ENCODE measurements at places on chromosomes 2 and 18.
A peak's percentile ranks its signal among the peaks of the same experiment; 100 is the strongest.

GRCh38 chr2:190382851-190383250 lies 25.3 kb upstream of the MFSD6 start:
- DNase-seq: peak; percentile 21

GRCh38 chr2:62724886-62725711 lies 19.6 kb downstream of the EHBP1 start:
- no peak for DNase-seq

GRCh38 chr2:232870018-232870765 lies at the start of gene SNORC:
SNORC (plus strand) TSS chr2:232870264; CDS start chr2:232870342, 78 bp downstream.
- no peak for DNase-seq

DNA sequence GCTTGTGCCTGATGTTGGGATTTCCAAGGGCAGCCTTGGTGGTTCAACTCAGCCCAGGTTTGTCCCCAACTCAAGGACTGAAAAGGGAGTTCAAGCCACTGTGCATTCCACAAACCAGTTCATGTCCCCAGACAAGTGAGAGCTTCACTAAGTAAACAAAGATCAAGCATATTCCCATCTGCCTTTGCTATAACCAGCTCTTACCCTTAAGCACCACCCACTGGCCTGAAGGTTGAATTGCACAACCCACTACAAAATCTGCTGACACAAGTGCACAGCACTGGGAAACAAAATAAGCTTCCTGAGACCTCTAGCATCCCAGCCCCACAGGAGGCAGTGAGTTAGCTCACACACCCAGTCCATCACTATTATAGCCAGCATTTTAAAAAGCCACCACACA lies 516.7 kb downstream of the NR4A2 start:
- DNase-seq: no peak

- no peak for DNase-seq
Observed at GRCh38 chr2:191249156-191249813, 4.1 kb downstream of the MYO1B start.

- DNase-seq: no peak
Observed at GRCh38 chr18:6435731-6436130, 21.0 kb upstream of the L3MBTL4 start.

- DNase-seq: no peak
Observed at GRCh38 chr2:238974501-238975166, 126.7 kb downstream of the TWIST2 start.

DNA sequence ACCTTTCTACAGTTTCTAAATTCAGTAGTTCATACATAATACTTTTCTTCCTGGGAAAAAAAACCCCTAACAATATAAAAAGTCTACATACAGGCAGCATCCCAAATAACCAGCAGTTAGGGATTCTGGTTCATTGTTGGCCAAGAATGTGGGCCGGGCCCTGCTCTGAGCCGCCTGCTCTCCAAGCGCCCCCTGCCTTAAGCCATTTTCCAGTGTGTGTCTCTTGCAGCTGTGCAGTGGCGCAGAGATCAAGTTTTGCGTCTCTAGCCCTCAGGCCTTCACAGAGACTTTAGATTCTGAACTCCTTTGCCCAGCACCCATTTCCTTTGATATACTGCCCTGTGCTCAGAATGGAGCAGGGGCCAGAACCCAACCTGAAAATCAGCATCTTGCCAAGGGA lies 32.9 kb downstream of the RMC1 start:
- no peak for DNase-seq

DNA sequence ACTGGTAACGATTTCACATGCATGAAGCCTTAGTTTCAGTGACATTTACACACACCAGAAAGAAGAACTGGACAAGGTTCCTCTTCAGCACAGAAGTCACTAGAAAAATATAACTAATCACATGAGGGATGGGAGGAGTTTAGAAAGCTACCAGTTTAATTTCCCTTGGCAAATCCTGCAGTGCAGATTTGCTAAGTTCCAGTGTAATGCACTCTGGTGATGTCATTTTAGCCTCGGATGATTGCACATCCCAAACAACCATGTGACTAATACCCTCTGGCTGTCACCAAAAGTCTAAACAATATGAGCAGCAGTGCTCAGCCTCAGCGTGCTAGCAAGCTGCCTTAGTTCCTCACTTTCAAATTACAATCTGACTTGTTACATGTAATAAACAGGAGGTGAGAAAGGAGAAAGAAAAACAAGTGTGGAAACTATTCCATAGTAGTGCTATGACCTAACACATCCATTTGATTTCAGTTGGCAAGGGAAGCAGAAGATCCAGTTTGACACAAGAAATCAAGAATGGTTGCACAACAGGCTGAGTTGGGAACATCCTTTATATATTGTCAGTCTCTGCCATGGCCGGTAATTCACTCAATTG lies 35.3 kb upstream of the PPP1CB start:
- no peak for DNase-seq

- no peak for DNase-seq
Observed at GRCh38 chr2:328761-329160, 40.9 kb upstream of the ALKAL2 start.

GRCh38 chr18:9066358-9066757 lies 36.1 kb upstream of the NDUFV2 start:
- DNase-seq: no peak

Data from NCI-H1092 (cell line).